Nephron progenitor cell (in vitro differentiated cells): ENCODE measurements at places on chromosomes 11 and 22.

- DNase-seq = no peak
Measured at GRCh38 chr11:44766112-44766971, 39.6 kb downstream of the TSPAN18 start.

DNA sequence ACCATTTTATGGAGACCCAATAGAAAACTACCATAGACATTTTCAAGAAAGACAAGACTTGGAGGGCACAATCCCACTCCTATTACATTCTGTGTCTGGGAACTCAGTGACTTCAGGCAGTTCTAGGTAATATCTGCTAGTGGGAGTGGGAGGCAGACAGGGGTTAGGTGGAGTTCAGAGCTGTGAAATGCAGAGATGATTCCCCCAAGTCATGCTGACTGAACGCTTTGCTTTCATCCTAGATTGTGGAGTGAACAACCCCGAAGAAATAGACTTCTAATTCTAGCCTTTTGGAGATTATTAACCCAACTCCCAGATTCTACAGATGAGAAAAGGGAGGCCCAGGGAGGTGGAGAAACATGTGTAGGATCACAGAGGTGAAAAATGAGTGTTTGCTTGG lies 437.8 kb upstream of the CADM1 start:
- DNase-seq = no peak

GRCh38 chr11:120172054-120172911 lies 34.4 kb upstream of the TRIM29 start:
- DNase-seq = peak; percentile 76

- DNase-seq = no peak
Measured at GRCh38 chr11:120613264-120614226, 102.0 kb downstream of the GRIK4 start.

GRCh38 chr22:23106344-23106743 lies 35.4 kb downstream of the RSPH14 start:
- no peak for DNase-seq

DNA sequence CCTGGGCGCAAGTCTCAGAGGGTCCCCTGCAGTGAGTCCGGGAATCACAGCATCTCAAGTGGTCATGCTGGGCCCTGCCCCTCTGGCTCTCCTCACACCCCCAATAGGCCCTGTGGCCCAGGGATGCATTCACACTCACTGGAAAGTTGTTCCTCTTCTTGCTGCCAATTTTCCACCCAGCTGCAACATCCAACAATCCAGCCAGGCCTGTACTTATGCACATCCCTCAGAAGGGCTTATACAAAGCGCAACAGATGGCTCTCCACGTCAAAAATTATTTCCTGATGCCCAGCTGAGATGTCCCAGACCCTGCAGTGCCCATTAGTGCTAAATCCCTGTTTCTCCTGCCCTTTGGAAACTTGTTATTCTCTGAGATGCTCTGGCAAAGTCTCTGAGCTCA lies 407.8 kb upstream of the NARS2 start:
- no peak for DNase-seq

GRCh38 chr11:19953336-19953735 lies 206.9 kb downstream of the DBX1 start:
- DNase-seq = no peak
